ENCODE measurements at places on chromosomes 2 and 18.

DNA sequence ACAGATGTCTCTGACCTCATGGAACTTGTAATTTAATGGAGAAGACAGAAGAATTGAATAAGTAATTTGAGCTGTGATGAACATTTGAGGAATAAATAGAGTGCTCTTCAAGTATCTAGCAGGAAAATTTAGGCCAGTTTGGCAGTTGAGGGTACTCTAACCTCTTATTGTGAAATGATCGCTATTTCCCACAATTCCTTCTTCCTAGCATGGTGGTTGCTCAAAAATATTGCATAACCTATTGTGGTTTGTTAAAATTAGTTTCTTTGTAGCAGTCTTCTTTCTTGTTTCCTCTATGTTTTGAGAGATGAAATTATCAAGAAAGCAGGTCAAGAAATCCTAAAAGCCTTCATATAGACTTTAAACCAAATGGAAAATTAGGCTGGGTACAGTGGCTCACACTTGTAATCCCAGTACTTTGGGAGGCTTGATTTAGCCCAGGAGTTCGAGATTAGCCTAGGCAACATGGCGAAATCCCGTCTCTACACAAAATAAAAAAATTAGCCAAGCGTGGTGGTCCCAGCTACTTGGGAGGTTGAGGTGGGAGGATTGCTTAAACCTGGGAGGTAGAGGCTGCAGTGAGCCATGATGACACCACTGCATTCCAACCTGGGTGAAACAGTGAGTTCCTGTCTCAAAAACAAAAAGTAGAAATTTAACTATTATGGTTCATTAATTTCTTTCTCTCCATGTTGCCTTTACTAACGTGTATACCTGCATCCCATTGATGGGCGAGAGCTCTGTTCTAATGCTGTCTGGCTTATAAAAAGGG is 58.7 kb downstream of the RBKS start:
- no peak for DNase-seq

DNA sequence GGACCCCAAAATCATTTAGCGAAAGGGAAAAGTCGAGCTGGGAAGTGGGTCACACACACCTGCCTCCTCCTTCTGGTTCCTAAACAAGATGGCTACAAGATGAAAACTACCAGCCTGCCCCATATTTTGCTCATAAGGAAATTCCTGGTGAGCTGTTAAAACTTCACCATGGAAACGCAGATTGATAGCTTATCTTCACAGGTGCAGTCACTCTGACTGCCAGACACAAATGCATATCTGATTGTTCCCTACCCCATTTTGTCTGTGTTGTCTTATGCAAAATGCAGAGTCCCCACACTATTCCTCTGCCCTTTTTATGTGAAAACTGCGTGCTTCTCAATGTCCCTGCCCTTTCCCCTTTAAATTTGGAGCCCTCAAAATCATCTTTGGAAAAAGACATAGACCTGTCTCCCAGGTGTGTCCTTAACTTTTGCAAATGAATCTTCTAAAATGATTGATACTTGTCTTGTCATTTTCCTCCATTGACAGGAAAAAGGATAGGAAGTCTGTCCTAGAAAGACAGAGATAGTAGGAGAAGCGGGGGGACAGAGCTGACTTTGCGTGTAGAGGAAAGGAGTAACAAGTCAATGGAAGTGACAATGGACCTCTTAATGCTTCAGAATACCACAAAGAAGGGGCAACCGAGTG is 38.9 kb upstream of the THOC1 start:
- DNase-seq = no peak

DNA sequence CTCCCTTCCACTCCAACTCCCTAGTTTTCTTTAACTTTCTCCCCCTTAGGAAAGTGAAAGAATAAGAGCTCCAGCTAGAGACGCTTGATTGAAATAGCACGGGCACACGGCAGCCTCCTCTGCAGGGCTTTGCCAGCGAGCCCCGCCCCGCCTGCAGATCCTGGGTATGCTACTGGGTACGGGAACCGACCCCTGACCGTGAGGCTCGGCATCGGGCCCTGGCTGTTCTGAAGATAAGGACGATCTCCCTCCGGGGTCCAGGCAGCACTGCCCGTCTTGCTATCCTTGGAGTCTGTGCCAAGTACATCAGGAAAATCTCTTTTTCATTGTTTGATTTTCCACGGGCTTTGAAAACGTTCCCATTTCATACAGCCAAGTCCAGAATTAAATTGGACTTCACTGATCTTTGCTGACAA is 284.5 kb downstream of the MTX2 start:
- DNase-seq = no peak

DNA sequence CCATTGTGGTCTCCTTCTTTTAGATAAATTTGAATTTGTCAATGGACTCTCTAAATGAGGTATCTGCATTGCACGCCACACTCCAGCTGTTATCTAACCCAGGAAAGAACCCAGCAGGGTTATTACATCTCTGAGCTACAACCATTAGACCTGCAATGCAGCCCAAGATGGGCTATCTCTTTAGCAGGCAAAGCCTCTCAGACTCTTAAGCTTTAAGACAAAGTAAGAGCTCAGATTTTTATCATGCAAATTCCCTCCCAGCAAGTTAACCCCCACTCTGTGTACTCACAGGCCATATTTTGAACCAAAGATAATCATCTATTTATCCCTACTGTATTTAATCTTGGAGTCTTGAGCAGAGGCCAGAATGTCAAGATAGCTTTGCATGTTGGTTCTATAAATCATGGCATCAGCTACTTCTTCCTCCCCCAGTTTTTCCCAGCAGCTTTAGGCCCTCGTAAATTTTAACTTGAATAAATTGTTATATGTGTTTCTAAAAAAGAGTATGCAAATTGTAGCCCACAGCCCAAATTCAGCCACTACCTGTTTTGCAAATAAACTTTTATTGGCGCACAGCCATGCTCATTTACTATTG is 273.7 kb upstream of the PKDCC start:
- no peak for DNase-seq

DNA sequence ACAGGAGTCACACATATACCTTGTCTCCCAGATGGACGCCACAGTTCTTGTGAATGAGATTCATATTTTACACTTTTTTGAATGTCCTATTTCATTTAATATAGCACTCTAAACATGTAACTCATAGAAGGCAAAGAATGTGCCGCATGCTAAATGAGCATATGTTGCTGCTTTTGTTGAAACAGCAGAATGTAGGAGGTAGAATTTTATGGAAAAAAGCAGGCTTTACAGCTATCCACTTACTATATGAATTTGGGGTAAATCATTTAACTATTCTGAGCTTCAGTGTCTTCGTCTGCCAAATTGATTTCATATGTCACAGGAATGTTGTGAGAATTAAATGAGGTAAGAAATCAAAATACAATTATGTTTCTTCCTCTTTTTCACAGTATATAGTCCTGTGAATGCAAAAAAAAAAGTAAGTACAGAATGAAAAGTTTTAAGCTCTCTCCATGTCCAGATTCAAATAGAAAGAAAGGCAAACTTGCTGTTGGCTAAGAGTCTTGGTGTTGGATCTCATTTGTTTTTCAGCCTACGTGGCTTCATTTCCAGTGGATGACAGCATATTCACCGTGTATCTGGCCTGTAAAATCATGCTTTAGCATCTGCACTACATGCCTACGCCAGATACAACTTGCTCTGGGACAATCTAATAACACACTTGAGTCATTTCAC is 154.7 kb upstream of the CNTNAP5 start:
- DNase-seq = no peak

GRCh38 chr18:27735117-27735516 is 441.8 kb downstream of the CDH2 start:
- DNase-seq = no peak

- no peak for DNase-seq
These were observed 24.5 kb downstream of the ROCK2 start for GRCh38 chr2:11319939-11320338.

DNA sequence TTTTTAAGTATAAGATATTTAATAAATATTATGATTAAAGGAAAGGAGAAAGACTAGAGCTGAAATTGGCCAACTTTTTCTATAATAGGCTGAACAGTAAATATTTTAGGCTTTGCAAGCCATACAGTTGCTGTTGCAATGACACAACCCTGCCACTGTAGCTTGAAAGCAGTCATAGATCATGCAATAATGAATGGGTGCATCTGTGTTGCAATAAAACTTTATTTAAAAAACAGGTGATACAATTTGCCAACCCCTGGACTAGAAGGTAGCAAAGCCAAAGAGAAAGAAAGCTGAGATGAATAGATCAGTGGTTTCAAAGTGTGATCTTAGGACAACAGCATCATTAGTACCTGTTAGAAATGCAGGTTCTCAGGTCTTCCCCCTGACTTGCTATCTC is 219.1 kb downstream of the SETBP1 start:
- DNase-seq = no peak

- no peak for DNase-seq
These were observed 89.4 kb upstream of the FHL2 start for GRCh38 chr2:105488285-105488684.

GRCh38 chr18:62157843-62158242 is 29.0 kb downstream of the PIGN start:
- no peak for DNase-seq

DNA sequence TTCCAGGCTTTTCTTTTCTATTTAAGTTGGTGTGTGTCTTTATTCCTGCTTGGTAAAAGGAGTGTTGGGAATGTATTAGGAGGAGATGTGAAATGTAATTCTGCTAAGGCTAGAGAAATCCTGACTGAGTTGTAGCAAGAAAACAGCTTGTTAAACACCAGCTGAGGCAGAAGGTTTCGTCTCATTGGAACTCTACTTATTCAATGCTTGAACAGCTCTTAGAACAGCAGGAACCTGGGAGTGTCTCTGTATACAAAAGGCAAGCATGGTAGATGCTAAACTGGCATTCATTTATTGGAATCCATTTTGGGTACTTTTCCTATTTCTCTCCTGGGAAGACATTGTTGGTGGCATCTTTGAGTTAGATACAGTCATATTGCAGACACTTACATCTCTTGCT is 280.9 kb downstream of the HRH4 start:
- DNase-seq = no peak

DNA sequence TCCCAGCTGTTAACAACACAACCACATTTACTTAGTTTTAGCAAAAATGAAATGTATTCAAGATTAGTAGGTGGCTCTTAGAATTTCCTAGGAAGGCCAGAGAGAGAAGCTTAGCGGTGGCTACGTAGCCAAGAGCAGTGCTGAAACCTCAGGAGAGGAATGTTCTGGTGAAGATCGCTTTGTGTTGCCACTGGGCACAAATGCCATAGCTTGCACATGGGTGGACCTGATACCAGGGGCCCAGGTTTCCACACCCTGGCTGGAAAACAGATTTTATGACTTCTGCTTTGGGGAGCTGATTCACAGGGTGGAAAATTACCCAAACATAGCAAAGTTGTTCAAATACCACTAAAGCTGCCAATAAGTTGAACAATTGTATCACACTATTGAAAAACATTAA is 43.4 kb downstream of the THUMPD2 start:
- no peak for DNase-seq

DNA sequence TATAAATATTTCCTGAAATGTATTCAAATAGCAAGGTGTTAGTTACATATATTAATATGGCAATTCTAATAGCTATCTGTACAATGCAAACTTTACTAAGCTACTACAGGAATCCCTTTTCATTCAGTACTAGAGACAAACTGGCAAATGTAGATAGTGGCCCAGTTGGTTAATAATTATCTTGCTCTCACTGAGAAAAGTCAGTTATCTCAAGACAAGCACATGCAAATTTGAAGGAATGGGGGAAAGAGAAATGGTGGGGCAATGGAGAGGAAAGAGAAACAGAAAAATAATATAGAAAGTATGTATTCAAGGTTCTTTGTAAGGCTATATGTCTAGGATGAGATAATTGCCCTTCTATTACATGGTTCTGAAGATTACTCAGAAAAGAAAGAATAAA is 280.0 kb downstream of the FIGN start:
- no peak for DNase-seq

GRCh38 chr2:101873543-101873942 is 118.2 kb upstream of the IL1R2 start:
- DNase-seq = no peak

DNA sequence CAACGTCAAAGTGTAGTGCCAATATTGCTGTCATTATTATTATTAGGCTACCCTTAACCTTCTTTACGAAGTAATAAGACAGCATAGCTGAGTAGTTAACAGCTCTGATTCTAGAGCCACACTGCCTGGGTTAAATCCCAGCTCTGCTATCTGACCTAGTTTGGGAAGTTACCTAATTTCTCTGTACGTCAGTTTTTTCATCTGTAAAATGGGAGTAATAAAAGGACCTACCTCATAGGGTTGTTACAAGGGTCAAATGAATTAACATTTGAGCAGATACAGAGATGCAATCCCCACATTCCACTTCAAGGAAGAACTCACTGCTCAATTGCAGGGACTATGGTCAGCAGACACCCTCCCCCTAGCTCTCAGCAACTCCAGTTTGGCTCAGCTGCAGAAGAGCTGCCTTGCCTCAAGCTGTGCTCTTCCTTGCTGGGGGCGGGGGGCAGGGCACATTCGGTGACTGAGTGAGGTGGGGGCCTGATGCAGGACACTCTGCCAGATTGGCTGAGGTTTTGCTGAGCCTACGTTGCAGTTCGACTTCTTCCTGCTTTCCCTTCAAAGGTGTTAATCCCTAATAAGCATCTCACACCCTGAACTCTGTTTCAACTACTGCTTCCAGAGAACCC is 11.0 kb upstream of the LGALSL start:
- no peak for DNase-seq

DNA sequence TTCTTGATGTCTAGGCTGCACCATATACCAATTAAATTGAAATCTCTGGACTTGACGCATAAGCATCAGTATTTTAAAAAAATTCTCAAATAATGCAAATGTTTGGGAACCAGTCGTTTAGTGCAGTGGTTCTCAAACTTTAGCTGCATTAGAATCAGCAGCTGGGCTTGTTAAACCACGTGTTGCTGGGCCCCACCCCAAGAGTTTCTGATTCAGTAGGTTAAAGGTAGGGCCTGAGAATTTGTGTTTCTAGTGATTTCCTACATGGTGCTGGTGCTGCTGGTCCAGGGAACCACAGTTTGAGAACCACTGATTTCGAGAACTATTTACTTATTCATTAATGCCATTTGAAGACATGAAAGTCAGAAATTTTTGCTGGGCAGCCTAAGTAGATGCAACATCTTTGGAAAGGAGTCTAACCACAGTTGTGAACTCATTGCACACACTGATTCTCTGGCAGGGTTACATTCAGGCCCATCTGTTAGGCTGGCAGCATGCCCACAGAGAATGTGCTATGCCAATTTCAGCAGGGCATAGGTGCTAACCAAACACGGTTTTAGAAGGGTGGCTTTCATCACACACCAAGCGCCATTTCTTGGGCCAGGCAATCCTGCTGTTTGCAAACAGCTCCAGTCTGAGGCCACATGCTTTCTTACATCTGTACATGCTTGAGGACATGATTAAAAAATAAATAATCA is 26.4 kb upstream of the ATP5MC3 start:
- no peak for DNase-seq

GRCh38 chr2:70978341-70979179 is at the start of gene ANKRD53:
Gene ANKRD53 (plus strand): TSS chr2:70978630. CDS start chr2:70978646, 16 bp downstream.
- DNase-seq = no peak

DNA sequence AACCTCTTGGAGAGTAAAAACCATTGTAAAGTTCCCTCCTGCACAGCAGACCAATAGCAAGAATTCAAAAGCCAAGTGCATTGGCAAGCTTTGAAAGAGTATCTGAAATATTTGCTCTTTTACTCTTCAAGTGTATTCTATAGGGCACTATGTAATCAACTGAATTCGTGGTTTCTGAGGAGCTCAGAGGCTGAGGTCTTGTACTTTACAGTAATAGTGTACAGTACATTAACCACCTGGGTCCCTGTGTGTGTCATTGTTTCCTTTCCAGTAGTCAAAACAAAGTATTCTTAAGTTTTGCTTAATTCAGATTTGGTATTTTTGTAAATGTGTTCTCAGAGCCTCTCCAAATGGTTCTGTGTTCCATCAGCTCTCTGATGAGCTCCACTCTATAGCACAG is 769.7 kb downstream of the LRRTM4 start:
- DNase-seq = no peak

Data from stimulated activated CD4-positive, alpha-beta T cell treated with anti-CD3 and anti-CD28 coated beads, TNF-alpha, amount 100 ng/mL, for 48 hours (primary cell).